ENCODE measurements at places on chromosomes 5 and 9.

DNA sequence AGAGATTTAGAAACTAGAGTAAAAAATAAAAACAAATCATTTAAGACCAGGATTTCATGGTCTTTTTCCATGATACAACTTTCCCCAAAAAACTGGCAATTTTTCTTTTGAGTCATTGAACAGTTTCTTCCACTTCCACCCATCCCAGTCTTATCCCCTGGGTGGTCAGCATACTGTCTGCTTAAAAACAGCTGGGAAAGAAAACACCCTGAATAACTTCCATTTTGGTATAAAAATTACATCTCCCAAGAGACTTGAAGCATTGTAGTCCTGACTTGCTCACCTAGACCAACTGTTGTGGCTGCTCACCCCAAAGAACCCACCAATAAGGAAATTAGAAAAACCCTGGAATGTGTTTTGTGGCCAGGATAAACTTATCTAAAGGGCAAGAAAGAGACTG is 731.3 kb downstream of the NR2F1-AS1 start:
- DNase-seq: no peak

DNA sequence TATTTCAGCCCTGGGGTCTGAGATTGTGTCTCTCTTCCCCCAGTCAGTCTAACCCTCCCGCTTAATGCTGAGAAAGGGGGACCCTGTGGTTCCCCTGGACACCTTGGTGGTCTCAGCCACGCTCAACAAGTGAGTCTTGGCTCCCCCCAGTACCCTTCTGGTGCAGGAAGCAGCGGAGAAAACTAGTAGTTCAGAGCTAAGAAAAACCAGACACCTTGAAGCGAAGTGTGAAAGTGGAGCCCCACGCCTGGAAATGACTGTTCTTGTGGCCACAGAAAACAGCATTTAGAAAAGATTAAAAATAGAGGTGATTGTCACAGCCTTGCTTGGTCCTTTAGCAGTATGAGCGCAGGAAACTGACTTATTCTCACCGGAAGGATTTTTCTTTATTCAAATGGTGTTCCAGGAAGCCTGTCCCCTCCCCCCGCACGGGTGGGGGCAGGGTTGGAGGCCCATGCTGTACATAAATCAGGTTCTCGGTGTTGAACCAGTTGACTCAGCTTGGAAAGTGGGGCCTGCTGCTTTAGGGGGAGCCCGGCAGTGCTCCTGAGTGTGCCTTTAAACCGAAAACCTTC is 8.1 kb downstream of the ARPC5L start:
- peak; percentile 49 for DNase-seq

DNA sequence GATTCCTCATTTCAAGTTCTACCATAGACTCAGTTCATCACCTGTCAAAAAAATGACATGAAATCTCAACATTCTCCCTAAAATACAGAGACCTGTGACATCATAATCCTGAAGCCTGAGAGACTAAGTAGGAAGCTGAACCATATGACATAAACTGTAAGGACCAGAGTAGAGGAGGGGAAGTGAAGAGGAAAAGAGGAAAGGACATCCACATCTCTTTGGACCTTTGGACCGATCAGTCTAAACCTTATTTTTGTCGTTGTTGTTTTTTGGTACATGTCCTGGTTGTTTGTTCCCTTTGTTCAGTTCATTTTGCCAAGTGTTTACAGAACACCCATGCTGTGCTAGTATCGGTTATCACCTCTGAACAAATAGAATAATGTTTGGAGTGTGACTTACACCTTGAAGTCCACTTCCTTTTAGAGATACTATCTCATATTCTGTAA is 41.9 kb downstream of the LURAP1L start:
- DNase-seq: no peak

DNA sequence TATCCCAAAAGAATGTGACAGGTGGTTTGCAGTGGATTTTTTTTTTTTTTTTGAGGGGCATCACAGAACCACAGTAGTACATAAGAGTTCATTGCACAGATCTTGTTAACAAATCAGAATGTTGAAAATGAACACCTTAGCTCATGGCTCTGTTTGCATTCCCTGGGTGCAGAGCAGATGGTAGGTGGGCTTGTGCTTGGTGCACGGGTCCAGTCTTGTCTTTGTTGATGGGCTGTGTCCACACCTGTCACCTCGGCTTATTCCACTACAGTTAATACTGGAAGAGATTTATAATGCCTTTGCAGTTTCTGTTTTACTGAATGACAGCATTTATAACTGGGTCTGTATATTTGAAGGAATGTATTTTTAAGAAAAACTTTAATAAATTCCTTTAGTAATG is 146.6 kb downstream of the KDM4C start:
- DNase-seq: no peak

DNA sequence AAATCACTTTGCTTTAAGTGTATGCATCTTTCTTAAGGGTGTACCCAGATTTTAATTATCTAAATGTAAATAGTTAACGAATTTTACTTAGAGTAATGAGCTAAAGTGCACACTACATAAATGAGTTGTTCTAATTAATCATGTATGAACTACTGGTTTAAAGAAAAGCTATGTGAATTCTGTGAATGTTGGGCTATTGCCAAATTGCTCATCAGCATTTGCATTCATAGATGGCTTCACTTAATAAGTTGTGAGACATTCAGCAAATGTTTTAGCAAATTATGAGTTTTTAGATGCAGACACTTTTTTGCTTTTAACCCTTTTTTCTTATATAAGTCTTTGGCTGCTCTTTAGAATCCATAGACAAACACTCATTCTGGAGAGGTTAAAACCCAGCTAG is 175.7 kb downstream of the PBX3 start:
- DNase-seq: no peak

- no peak for DNase-seq
These were observed 175.1 kb upstream of the CDH10 start for GRCh38 chr5:24819841-24820240.

- DNase-seq: no peak
These were observed 2.0 kb upstream of the PTGR1 start for GRCh38 chr9:111601237-111602018.

DNA sequence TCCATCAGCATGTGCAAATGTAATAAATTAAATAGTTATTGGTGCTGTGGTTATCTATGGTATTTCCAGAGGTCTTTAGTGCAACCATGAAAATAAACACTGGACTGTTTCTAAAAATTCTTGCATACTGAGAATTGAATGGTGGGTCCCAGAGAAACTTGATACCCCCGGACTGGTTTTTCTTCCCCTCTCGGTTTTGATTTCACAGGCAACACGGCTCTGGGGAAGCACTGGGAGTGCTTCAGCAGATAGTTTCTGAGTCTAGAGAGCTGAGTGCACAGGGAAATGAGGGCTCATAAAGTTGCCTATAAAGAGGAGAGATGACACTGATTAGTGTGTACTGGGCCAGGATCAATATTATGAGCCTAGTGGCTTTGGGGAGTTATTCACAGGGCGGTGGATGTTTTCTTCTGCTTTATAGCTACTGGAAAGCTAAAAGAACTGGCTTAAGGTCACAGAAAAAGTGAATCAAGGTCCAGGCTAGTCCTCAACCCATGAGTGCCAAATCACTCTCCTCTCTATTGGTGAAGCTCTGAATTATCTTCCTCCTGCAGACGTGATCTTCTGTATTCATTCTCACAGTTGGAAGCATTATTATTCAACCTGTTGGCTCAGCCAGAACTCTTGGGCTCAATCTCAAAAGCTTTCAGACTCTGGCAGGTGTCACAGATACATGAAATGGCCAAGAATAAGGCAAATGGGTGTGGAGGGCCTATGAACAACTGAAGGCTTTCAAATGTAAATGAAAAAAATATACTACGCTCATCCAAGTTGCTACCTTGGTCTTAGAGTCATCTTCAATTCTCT is 170.2 kb upstream of the HMHB1 start:
- DNase-seq: no peak

DNA sequence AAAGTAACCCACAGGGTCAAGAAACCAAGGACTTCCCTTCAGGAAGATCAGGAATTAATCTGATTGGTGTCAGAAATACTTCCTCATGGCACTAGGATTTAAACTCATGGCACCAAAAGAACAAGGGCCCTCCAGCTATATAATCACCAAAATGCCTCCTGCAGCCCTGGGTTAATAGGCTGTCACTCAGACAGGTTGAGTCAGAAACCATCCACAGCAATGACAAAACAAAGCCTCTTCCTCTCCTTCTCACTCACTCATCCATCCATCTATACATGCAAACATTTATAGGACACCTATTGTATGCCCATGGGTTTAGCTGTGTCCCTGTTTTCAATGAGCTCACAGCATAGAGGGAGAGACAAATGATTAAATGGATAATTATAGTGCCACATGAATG is 62.5 kb upstream of the SPOCK1 start:
- DNase-seq: no peak

DNA sequence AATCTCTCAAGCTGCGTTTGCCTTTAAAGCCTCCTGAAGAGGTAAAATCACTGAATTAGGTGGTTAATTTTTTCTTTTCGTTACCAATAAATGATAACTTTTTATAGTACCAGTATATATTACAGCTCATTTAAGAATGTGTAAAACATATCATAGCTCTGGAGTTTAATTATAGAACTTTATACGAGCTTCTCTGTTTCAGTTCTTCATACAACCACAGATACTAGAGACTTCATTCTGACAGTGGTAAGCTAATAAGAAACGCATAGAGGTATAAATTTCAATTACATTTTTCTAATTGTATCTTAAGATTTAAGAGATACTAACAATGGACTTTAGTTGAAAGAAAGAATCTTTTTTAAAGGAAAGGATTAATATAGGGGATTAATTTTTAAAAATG is 73.9 kb downstream of the PBX3 start:
- DNase-seq: no peak

DNA sequence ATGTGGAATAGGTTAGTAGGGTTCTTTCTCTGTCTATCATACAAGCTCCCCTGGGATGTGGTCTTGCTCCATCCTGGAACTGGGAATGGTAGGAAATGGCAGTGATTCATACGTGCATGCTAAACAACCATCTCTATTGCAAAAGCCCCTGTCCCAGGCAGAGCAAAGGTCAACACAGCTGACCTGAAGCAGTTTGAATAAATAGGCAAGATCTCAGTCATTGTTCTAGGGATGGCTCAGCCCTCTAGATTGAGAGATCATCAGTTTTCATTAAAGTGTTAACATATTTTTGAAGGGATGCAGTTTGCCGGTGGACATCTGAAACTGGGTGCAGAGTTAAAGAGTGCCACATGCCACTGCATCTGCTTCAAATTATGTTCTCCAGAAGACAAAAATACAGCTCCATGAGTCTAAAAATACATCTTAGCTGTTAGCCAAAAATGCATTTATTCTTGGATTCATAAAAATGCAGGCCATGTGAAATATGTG is 224.1 kb downstream of the ESM1 start:
- DNase-seq: no peak

GRCh38 chr5:55173687-55174230 is 782 bp upstream of the CDC20B start:
- no peak for DNase-seq

DNA sequence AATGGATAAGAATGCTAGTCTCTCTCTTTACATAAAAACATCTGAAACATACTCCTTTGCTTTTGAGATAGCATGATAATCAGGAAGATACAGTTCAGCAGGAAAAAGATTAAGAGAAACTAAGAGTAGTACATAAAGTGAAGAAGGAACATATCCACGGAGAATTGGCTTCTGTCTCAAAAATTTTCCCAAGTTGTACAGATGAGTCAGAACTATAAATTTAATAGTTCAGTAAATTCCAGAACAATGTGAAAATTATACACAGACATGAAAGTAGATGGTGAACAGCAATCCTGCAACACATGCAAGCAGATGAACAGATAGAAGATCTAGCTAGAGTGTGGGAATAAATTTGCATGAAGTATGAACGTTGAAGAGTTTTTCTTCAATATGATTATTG is 691.4 kb upstream of the RIOK2 start:
- no peak for DNase-seq

- no peak for DNase-seq
These were observed 699.9 kb upstream of the MEF2C start for GRCh38 chr5:89582768-89583339.

GRCh38 chr5:154727361-154727760 is 27.8 kb upstream of the LARP1 start:
- no peak for DNase-seq

DNA sequence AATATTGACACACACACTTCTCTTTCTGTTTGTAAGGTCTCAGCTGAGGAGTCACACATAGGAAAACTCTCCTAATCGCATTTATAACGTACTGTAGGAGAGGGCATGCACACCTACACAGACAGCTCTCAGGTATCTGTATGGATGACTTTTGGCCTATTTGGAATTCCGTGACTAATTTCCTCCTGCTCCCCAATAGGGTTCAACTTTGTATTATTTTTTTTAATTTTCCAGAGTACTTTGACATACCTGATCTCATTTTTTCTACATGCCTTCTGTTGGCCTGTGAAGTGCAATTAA is 195.9 kb downstream of the ARHGAP26 start:
- DNase-seq: no peak

- no peak for DNase-seq
These were observed 10.7 kb upstream of the PUM3 start for GRCh38 chr9:2854617-2855016.

DNA sequence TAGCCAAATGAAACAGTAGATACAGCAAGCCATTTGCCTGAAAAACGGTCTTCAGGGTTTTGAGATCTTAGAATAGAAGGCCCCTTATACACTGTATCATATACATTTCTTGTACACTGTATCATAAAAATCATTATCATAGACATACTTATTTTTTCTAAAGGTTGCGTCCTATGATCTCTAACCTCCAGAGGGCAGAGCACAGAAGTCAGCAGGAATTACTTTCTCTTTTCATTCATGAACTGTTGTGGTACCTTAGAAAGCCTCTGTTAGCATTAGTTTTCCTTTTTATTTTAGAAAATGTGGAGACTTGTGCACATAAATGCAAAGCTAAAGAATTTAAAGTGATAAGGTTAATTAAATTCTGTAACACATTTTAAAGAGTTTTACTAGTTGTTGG is 115.4 kb downstream of the OXCT1 start:
- no peak for DNase-seq

DNA sequence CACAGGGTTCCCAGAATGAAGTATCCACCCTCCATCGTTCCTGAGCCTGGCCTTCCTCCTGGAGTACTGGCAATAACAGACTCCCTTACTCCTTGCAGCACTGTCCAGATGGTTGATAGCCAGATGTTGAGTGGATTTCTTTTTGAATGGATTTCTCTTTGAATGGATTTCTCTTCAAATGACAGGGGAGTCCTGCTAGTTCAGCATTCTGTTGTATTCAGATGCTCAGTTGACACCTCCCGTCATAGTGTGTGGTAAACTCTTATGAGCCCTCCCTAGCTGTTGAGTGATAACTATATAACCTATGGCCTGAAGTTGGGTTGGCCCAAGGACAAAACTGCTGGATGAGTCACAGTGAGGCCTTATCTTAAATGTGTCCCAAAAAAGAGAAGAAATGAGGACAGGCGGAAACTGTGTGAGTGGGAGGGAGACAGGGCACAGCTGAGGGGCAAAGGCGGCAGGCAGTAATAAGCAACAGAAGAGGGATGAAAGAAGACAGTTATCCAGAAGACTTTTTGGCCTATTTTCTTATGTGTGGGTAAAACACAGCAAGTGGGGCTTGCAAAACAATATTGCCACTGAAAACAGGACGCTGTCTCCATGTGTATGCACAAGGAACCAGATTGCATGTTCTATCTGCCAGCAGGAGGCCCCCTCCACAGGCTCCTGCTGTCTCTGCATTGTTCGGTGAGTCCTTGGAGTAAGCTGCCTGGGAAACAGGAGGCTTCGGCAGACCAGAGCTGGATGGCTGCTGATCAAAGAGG is 209.5 kb upstream of the S1PR3 start:
- no peak for DNase-seq
